Kidney (tissue), 22 donors: ENCODE measurements at places on chromosomes 1 and 21.
A peak's percentile ranks its signal among the peaks of the same experiment; 100 is the strongest.

DNA sequence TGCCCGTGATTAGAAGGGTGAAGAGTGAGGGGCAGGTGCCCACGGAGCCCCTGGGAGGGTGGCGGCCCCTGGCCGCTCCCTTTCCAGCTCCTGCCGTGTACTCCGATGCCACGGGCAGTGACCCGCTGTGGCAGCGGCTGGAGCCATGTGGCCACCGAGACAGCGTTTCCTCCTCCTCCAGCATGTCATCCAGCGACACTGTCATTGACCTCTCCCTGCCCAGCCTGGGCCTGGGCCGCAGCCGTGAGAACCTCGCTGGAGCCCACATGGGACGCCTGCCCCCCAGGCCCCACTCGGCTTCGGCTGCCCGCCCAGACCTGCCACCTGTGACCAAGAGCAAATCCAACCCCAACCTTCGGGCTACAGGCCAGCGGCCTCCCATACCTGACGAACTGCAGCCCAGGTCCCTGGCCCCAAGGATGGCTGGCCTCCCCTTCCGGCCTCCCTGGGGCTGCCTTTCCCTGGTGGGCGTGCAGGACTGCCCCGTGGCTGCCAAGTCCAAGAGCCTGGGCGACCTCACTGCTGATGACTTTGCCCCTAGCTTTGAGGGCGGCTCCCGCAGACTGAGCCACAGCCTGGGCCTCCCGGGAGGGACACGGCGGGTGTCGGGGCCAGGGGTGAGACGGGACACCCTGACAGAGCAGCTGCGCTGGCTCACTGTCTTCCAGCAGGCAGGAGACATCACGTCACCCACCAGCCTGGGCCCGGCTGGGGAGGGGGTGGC is 22.0 kb downstream of the PANK4 start:
- no peak for DNase-seq

GRCh38 chr1:1941211-1941841 is 22.2 kb upstream of the TMEM52 start:
- DNase-seq = no peak

GRCh38 chr1:20151906-20152598 is 12.9 kb downstream of the PLA2G2F start:
- peak; percentile 93 for DNase-seq

- DNase-seq = no peak
Measured at GRCh38 chr1:246971090-246971721, 36.7 kb downstream of the ZNF695 start.

GRCh38 chr1:211182746-211183145 is 48.8 kb upstream of the KCNH1 start:
- DNase-seq = no peak

- no peak for DNase-seq
Measured at GRCh38 chr1:160325252-160325651, 17.8 kb downstream of the COPA start.

- no peak for DNase-seq
Measured at GRCh38 chr1:42847111-42847595, 740 bp downstream of the ZNF691 start.

- DNase-seq = no peak
Measured at GRCh38 chr1:218369688-218370511, 24.8 kb downstream of the TGFB2 start.

GRCh38 chr1:87650306-87650705 is 321.6 kb downstream of the LMO4 start:
- no peak for DNase-seq

GRCh38 chr1:203590603-203591002 is 36.0 kb upstream of the ATP2B4 start:
- DNase-seq = no peak

DNA sequence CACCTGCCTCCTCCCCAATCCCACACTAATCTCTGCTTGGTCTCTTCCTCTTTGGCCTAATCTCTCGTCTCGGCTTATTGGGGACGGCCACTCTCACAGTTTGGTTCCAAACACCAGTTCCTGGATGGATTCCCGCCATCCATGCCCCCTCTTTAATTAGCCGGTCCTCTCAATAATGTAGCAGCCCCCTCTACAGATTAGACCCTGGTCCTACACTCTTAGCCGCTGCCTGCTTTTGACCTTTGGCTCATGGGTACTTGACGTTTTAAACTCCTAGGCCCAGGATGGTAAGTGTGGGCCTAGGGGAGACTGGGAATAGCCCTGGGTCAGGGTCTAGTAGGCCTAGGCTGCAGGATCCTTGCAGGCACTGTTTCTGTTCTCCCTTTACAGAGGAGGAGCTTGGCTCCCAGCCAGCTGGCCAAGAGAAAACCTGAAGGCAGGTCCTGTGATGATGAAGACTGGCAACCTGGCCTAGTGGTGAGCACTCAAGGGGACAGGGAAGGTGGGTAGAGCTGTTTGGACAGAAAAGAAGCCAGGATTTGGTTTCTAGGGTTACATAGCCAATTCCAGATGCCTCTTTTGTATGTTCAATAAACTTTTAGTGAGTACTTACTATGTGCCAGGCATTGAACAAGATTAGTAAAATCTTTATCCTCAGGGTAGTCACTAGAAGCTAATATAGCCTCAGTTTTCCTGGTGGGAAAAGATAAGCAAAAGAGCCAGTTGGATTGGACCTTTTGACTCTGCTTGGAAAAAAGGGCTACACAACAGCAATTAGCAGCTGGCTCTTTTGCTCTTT is 758 bp downstream of the RAD54L start:
- DNase-seq = no peak

GRCh38 chr1:206041640-206042039 is 11.3 kb upstream of the RHEX start:
- peak; percentile 86 for DNase-seq

DNA sequence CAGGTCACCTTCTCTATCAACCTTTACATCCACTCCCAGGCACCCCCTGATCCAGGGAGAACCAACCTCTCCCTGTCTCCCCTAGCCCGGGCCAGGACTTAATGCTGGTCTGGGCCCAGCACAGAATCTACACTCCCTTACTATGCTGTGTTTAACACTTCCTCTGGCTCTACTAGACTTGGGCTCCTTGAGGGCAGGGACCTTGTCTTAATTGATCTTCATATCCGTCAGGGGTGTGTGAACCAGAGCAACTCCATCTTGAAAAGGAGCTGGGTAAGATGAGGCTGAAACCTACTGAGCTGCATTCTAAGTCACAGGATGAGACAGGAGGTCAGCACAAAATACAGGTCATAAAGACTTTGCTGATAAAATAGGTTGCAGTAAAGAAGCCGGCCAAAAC is 98.9 kb downstream of the SSBP3 start:
- DNase-seq = no peak

GRCh38 chr1:79974659-79975058 is 968.1 kb upstream of the ADGRL4 start:
- no peak for DNase-seq

- DNase-seq = peak; percentile 0
Measured at GRCh38 chr1:236514703-236515442, 8.9 kb upstream of the LGALS8 start.

GRCh38 chr1:239357867-239358266 is 28.5 kb upstream of the CHRM3 start:
- DNase-seq = no peak

DNA sequence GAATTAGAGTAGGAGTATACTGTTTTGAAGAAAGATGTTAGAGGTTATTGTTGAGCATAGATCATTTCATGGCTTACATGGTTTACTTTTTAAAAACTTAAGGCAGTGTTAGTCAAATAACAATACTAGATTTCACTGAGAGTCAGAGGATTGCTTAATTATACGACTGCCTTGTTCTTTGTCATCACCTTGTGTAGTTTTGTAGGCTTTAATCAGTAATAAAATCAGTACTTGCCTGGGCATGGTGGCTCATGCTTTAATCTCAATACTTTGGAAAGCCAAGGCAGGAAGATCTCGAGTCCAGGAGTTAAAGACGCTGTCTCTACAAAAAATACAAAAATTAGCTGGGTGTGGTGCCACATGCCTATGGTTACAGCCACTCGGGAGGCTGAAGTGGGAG is 41.3 kb upstream of the GPR52 start:
- DNase-seq = no peak

DNA sequence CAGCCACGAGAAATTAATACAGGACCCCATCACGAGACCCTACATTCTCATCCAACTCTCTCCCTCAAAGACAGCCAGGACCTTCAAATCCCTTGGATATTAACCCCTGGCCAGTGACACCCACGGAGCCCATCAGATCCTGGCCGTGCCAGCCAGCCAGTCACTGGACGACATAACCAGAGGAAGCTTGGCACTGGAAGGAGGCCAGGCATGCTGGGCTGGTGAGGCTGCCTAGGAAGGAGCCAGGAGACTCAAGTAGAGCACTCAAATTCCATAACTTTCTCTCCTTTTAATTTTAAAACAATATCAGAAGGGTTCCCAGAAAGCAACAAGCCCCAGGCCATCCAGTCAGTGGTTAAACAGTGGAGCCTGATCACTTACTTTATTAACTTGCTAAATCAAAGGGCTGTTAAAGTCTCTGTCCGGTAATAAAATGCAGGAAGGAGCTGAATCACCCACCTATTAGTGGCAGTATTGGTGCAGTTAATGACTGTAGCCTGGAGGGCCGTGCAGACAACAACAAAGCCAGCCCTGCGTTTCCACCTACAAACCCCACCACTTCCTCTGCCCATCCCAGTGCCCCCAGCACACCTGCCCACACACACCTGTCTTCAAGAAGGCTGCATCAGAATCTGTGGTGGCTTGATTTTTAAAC is 78.0 kb downstream of the HIVEP3 start:
- peak; percentile 58 for DNase-seq

DNA sequence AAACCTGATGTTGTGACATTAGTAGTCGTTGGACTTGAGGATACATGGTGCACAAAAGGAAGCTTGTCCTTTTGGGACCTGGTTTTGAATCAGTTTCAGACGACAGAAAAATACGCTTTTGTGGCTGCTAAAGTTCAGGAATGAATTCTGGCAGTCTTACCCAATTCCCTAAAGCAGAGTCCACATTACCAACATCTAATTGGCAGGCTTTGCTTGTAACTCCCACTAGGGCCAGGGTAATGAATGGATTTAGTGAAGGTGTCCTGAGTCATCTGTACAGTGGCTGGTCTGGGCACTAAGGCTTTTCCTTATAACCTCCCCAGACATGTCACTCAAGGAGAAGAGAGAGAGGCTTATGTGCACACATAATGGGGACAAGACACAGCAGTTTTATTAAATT is 66.2 kb upstream of the RNPC3 start:
- no peak for DNase-seq

DNA sequence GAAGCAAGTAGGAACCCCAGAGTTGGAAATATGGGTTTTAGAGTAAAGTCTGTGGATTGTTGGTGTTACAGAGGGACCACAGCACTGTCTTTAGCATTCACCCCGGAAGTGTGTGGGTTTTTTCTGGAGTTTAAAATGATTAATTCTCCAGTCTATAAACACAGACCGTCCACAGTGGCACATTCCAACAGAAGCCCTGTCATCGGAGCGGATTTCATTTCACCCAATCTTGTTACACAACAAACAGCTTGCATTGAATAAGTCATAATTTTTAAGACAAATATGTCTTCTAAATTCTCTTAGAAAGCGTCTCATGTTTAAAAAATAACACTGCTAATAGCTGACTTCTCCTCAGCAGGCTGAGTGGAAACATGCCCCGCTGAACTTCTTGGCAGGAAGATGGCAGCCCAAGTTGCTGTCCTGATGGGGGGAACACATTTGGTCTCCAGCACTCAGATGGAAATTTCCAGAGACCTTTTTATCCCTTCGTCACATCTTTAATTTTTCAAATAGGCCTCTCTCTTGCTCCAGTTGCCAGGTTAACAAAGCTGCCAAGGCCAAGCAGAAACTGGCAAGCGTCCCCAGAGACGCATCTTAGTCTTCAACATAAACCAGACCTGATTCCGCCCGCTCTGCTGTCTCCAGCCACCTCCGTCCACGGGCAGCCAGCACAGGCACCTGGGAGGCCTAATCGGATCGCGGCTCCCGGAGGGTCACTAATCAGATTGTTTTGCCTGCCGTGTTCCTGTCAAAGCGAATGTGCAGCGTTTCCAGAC is 28.8 kb upstream of the SLC19A1 start:
- peak; percentile 44 for DNase-seq

DNA sequence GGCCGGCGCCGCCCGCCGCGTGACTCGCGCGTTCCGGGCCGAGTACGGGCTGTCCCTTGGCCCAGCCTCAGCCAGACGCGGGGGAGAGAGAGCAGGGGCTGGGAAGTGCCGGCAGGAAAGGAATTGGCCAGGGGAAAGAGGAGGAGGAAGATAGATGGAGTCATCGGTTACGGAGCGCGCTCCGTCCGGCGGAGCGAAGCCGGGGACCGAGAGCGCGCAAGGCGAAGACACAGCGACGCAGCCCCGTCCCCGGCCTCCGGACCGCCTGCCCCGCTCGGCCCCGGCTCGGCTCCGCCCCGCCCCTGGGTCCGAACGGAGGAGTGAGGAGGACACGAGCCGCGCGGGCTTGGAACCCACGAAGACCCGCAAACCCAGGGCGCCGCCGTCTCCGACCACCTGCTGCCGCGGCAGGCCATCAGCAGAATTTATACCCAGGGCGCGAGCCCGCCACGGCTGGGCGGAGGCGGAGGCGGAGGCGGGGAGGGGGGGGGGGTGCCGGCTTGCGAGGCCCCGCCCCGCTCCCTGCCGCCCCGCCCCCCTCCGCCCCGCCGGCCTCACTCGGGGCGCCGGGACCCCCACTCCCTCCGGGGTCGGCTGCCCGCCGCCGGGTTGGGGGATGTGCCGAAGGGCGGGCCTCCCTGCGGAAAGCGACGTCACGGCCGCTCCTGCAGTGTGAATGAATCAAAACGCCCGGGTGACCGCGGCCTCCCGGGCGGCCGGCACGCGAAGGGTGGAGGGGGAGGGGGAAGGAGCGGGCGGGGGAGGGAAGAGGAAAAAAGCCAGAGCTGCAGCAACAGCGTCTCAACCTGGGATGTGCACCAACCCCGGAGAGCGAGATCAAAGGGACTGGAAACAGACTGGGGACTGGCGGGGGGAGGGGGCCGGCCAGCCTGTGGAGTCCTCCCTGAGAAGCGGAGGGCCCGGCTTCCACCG is at the start of gene LHX4:
Gene LHX4, plus strand, starts transcription at position 782 of the 933 bp plus-strand sequence. CDS start 266 bp downstream, outside the sequence.
- DNase-seq = peak; percentile 78

DNA sequence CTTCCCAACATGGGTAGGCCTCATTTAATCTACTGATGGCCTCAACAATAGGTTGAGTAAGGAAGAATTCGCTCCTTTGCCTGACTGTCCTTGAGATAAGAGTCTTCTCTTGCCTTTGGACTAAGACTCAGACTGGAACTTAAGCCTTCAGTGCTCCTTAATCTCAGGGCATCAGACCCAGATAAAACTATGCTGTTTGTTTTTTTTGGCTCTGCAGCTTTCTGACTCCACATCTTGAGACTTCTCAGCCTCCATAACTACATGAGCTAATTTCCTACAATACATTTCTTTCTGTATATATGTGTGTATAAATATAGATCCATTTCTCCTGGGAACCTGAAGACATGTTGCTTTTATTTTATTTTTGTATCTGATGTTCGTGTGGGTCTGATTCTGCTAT is 1470.7 kb upstream of the PRMT6 start:
- DNase-seq = no peak

GRCh38 chr1:245896258-245896657 is 610.8 kb downstream of the SMYD3 start:
- DNase-seq = no peak

GRCh38 chr1:99677416-99677815 is 31.5 kb downstream of the PALMD start:
- no peak for DNase-seq

- no peak for DNase-seq
Measured at GRCh38 chr1:246508897-246509688, 2.0 kb upstream of the SMYD3 start.
